Naive thymus-derived CD4-positive, alpha-beta T cell (primary cell): ENCODE measurements at places on chromosomes 7 and 10. TPM values are rescaled to one million over a fixed set of nuclear protein-coding genes. Genes with fewer than 3 reads are reported as not detected.

Gene GHRHR
- not detected for polyA plus RNA-seq

DNA sequence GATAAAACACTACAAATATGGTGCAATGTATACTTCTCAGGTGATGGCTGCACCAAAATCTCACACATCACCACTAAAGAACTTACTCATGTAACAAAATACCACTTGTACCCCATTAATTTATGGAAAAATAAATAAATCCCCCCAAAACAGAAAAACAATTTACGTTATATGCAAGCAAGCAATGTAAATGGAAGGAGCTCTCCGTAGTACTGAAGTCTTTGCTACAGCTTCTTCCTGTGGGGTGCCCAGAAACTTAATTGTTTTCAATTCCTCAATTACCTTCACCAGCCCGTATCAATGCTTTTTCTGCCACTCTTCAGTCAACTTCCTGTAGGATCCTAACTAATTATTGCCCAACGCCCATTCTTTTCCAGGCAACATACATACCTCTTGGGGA, 138.1 kb downstream of the RELN start:
- DNase-seq, result no peak

Gene ABCB8
- polyA plus RNA-seq, result 13.8 TPM

- DNase-seq, result no peak
Observed at GRCh38 chr10:86716466-86716865, 40.0 kb upstream of the BMPR1A start.

DNA sequence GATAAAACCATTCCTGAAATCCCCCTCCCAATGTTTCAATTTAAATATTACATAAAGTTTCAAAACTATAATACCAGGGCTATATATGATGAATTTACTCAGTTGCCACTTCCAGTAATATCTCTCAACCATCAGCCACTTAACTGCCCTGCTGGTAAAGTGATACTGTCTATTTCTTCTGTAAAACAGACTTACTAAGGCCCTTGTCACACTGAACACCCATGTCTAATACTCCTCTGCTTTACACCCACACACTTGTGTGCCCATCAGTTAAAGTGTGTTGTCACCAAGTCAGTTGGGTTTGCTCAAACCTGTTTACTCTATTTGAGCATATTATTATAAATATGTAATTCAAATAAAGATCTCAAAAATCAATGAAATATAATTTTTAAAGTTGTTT, 29.1 kb upstream of the DMTF1 start:
- no peak for DNase-seq

DNA sequence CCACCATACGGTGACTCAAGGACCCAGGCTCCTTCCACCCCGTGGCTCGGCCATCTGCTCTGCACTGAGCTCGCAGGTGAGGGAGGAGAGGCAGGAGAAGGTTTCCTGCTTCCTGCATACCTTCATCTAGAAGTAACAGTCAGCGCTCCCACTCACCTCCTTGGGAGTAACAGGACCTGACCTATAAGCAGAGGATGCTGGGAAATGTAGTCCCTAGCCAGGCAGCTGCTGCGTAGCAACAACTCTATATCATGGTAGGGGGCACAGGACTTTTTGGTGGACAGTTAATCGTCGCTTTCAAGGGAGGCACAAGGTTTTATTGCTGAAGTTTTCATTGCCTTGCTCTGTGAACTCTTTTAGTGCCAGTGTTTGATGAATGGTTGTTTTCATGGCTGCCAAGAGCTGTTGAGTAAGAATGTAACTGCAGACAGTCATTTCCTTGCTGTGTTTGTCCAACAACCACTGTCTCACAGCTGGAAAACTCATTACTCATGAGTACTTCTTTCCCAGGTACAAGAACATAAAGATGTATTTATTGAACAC, 10.2 kb upstream of the ZFYVE27 start:
- no peak for DNase-seq

Gene MMP21
- not detected for polyA plus RNA-seq

GRCh38 chr7:152617056-152617455, 58.9 kb downstream of the XRCC2 start:
- DNase-seq, result no peak

GRCh38 chr10:84659497-84660439, 331.4 kb downstream of the CCSER2 start:
- no peak for DNase-seq

- DNase-seq, result no peak
Observed at GRCh38 chr7:7808156-7808555, 89.7 kb upstream of the RPA3 start.

GRCh38 chr7:131166066-131166465, 161.6 kb upstream of the MKLN1 start:
- no peak for DNase-seq

DNA sequence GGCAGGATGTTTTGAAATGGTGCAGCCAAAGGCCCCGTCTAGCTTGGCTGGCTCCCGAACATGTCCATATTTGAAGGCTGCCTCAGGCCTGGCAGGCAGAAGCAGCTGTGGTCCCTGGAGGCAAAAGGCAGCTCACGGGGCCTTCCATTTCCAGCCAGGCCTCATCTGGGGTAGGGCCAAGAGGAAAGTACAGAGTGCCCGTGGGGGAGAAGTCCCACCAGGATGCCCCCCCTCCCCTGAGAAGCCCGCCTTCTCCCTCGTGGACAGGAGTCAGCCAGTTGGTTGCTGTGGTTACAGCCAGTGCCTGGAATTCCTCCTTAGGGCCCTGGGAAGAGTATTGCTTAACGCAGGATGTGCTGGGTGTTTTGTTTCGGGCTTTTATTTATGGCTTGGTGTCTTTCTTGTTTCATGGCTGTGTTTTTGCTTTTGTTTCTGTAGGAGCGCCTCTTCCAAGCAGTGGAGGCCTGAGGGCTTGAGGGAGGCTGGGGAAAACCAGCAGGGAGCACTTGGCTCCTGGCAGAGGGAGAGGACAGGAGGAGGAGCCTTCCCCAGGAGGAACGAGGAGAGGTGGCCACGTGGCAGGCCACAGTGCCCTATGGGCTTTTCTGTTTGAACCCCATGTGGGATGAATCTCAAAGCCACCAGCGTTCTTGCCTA, 45.4 kb downstream of the CHST3 start:
- DNase-seq, result no peak

DNA sequence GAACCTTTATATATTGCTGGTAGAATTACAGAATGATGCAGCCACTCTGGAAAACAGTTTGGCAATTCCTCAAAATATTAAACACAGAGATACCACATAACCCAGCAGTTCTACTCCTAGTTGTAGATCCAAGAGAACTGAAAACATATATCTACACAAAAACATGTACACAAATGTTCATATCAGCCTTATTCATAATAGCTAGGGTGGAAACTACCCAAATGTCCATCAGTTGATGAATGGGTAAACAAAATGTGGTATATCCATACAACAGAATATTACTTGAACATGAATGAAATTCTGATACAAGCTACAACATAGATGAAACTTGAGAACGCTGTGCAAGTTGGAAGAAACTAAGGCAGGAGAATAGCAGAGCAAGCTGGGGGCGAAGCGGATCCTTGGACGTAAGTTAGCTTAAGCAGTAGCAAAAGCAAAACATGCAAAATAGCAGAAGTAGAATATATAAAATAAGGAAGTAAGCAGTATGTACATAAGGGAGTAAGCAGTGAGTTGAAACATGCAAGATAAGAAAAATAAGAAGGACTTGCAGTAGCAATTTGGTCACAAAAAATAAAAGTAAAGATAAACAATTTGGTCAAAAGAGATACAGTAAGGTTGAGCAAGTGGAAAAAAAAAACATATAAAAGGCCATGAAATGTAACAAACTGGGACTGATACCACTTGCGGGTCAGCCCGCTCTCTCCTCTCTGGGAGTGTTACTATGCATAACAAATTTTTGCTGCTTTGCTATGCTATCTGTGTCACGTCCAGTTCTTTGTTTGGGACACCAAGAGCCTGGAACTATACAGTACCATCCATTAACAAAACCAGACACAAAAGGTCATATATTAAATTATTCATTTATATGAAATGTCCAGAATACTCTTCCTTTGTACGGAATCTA, 18.0 kb upstream of the HILPDA start:
- no peak for DNase-seq

DNA sequence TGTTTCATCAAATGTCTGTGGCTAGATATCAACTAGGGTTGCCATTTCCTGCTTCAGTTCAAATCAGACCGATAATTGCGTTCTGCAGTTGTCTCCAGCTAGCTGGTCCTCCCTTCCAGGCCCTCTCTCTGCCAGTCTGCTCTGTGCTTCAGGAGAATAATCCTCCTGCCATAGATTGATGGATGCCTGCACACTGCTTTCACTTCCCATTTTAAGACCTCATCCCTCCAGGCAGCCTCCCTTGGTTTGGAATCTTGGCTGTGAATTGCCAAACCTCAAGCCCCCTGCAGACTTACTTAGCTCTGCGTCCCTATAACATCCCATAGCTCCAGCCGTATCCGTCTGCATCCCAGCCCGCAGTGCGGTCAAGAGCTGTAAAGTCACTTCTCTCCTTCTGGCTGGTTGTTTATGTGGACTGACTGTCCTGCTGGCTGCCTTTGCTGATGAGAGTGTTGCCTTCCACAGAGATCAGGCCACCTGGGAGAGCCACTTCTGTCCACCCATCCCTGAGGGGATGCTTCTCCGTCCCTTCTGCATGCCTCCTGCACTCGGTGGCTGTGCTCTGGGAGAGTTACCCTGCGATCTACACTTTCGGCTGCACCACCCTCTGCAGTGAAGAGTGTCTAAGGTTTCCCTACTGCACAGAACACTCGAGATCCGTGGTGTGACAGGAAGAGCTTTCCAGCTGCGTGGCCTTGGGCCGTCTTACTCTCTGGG, 22.4 kb upstream of the KLF6 start:
- no peak for DNase-seq

- no peak for DNase-seq
Observed at GRCh38 chr10:14407567-14407966, 76.8 kb upstream of the FRMD4A start.

- no peak for DNase-seq
Observed at GRCh38 chr10:59895629-59896116, 10.7 kb downstream of the CCDC6 start.
